ENCODE measurements at places on chromosomes 3 and 15. TPM values are rescaled to one million over a fixed set of nuclear protein-coding genes. Genes with fewer than 3 reads are reported as not detected.

The SLC2A2 gene
- total RNA-seq: not detected

The ZSCAN29 gene
- total RNA-seq: 15.9 TPM

The PLA2G4E gene
- not detected for total RNA-seq

The WDR5B gene
- total RNA-seq: 5.0 TPM

The SMCO1 gene
- total RNA-seq: not detected

The SEMA3F gene
- 2.1 TPM for total RNA-seq

The APOD gene
- 1.2 TPM for total RNA-seq

The CXCR6 gene
- total RNA-seq: not detected

The SLC24A5 gene
- total RNA-seq: not detected

The FGD5 gene
- 0.16 TPM for total RNA-seq

The ARNT2 gene
- 1.3 TPM for total RNA-seq

The SLTM gene
- total RNA-seq: 58.8 TPM

The IL5RA gene
- total RNA-seq: under 0.01 TPM

The ZIC1 gene
- total RNA-seq: not detected

The RBM6 gene
- total RNA-seq: 43.5 TPM

The ZKSCAN7 gene
- total RNA-seq: 6.2 TPM

The GP9 gene
- total RNA-seq: not detected

The NTRK3 gene
- total RNA-seq: not detected

The CISH gene
- total RNA-seq: 0.95 TPM

The SLC27A2 gene
- not detected for total RNA-seq

The DCLK3 gene
- total RNA-seq: under 0.01 TPM

The RAD51 gene
- 1.4 TPM for total RNA-seq

Data from bronchial smooth muscle cell (primary cell).